ENCODE measurements at places on chromosomes 7 and 10.

DNA sequence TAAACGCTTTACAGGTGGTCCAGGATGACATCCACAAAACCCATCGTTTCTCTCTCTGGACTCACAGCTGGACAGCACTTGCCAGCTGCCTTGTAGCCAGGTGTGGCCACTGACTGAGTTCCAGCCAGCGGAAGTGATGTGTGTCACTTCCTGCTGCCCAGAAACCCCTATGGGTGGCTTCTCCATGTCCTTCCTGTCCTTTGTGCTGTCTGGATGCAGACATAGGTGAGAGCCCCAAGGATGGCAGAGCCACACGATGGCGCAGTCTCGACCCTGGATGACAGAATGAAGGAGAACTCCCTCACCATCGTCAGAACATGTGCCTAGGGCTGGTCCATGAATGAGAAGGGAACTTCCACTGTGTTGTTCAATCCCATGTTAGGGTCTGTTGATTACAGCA, 22.1 kb downstream of the NMT2 start:
- DNase-seq = no peak

DNA sequence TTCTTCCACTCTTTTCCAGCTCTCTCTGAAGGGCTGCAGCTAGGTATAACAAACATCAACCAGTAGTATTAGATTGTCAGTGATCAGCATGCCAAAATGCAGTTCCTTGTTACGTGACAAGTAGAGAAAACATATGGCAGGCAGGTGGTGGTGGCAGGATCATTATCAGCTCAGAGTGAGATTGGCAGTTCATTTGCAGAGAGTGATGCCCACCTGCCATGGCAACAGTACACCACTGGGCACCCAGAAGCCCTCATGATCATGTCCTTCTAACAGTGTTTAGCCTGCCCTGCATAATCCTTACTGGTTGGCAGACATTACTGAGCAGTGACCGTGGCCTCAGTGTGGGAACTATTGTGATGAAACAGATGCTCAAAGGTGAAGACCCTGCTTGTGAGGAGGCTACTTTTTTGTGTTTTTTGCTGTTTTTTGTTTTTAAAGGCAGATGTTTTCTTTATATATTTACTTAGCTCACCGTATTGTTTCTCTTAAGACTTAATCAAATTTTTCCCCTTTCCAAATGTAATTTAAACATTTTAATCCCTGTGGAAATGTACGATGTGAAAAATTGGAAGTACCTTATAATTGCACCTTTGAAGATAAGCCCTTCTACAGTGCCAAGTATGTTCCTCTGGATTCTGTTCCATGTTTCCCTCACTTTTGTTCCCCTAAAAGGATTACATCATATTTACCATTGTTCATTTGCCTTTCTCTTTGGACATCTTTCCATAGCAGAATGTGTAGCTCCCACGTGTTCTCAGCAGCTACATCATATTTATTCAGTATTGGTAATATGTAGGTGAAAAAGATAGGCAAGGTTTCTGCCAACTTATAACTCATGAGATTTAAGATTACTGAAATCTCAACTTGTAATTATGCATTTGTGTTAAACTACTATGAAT, 179.6 kb downstream of the SND1 start:
- DNase-seq = peak; percentile 58

- DNase-seq = no peak
These were observed 91.6 kb downstream of the FZD1 start for GRCh38 chr7:91355695-91356435.

DNA sequence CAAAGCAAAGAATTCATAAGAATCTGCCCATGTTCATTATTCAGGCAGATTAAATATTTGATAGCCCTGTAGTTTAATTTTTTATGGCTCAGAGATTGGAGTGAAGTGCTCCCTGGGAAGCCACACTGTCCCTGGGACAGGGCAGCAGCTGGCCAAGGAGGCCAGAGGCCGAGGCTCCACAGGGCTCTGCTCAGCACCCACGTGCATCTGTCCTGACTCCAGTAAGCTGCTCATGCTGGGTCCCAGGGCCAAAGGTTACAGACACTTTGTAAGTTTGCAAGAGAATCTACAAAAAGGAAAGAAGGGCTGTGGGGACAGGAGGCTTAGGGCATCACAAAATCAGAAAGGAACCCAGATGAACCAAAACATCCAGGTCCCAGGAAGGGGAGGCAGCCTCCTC, 155.5 kb downstream of the KCNMA1 start:
- DNase-seq = no peak

DNA sequence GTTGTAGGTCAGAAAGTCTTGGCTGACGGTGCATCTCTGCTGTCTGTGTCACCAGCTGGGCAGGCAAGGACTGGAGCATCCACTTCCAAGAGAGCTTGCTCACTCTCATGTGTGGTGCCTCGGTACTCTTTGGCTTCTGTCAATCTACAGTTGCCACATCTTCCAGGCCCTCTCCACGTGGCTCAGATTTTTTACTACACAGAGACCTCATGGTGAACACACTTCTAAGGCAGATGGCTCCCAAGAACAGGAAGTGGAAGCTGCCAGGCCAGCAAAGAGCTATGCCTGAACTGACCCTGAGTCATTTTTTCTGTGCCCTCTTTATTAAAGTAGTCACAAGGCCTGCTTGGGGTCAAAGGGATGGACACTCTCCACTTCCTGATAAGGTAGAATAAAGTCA, 351.5 kb upstream of the AUTS2 start:
- DNase-seq = no peak

GRCh38 chr10:114933588-114933987, 4.4 kb upstream of the TRUB1 start:
- DNase-seq = no peak

GRCh38 chr10:4391683-4392082, 434.3 kb upstream of the AKR1E2 start:
- DNase-seq = no peak

Data from NCI-H2029 treated with DMSO at 0.1 percent for 48 hours (cell line).